PC-9 (cell line): ENCODE measurements at places on chromosomes 5 and 9. TPM values are rescaled to one million over a fixed set of nuclear protein-coding genes. Genes with fewer than 3 reads are reported as not detected.

The PCDHGA10 gene
- 0.13 and 0.15 TPM in 2 replicates for total RNA-seq

The CACFD1 gene
- 28.7 and 32.7 TPM in 2 replicates for total RNA-seq

The PCDHAC2 gene
- total RNA-seq, result 2.8 and 3.4 TPM in 2 replicates

The FBXL7 gene
- total RNA-seq, result not detected in 2 replicates

The C5orf52 gene
- total RNA-seq, result not detected in 2 replicates

GRCh38 chr5:14221732-14222131 lies 78.6 kb downstream of the TRIO start:
- DNase-seq, result no peak
- H3K27ac ChIP-seq, result no peak overlapping the region
- H3K4me3 ChIP-seq, result no peak overlapping the region
- peaks cover 21% of the 10 kb centered on the region for H3K4me1 ChIP-seq

DNA sequence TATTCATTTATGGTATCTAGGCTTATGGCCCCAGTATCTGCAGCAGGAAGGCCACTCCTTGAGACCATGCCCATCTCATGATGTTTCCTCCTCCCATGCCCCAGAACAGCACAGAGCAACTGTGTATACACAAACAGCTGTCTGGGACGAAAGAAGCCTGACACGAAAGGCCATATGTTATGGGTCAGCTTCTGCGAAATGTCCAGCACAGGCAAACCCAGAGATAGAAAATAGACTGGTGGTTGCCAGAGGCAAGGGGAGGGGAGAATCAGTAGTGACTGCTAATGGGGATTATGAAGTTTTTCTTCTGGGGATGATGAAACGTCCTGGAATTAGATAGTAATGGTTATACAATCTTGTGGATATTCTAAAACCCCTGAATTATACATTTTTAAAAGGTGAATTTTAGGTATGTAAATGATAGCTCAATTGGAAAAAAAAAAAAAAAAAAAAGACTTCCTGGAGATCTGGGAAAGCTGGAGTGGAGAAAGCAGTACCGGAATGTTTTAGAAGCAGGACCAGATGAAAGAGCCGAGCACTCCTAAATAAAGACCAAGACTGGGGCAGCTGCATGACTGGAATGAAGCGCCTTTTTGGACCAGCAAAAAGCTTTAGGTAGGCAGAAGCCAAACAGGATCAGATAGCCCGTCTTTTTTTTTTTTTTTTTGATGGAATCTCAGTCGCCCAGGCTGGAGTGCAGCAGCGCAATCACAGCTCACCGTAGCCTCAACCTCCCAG lies 29.2 kb downstream of the PCDHGC5 start:
- no peak for DNase-seq
- H3K4me1 ChIP-seq, result peaks cover 43% of the 10 kb centered on the region
- no peak overlapping the region for H3K27ac ChIP-seq

- H3K4me3 ChIP-seq, result peak overlapping the region; percentile 91
- H3K27ac ChIP-seq, result peak overlapping the region; percentile 80; the same call in 1 of the 2 replicates
- no peaks in the 10 kb centered on the region for H3K36me3 ChIP-seq
Measured at GRCh38 chr5:159263569-159263905, 447 bp downstream of the UBLCP1 start.

DNA sequence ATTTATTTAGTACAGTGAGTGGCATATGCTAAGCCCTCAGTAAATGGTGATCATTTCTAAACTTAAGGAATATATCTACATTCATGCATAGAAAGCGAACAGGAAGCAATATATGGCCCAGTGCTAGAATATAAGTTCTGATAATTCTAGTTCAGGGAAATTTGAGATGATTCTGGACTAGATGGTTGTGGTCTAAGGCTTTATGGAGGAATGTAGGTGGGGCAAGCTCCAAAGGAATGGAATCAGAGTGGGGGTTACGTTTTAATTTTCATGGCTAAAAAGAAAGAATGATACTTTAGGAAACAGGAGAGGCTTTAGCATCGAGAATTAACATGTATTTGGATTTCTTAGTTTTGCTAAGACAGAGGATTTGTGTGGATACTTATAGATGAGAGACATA lies 56.1 kb downstream of the MTREX start:
- H3K36me3 ChIP-seq, result peaks cover 25% of the 10 kb centered on the region
- no peak overlapping the region for H3K27ac ChIP-seq
- H3K27me3 ChIP-seq, result no peaks in the 10 kb centered on the region
- H3K4me1 ChIP-seq, result no peaks in the 10 kb centered on the region; the same call in 1 of the 2 replicates
- H3K4me3 ChIP-seq, result no peak overlapping the region

DNA sequence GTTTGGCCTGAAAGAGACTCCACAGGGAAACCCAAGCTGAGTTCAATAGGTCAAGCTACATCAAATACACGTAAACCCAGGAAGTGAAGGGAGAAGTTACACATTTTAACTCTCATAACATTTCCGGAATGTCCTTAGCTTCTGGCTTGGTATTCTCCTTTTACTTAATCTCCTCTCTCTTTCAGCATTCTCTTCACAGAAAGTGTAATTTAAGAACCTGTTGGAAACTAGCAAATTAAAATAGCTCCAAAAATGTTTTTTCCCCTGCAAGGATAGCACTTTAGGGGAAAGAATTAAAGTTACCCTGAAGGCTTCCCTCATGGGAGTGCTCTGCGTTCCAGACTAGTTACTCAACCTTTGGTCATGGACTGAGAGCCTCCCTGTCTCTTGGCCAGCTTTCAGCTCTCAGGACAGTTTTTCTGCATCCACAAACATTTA lies 292.7 kb upstream of the TARS1 start:
- no peaks in the 10 kb centered on the region for H3K27me3 ChIP-seq
- H3K27ac ChIP-seq, result peak overlapping the region; percentile 81
- peaks cover 31% of the 10 kb centered on the region for H3K4me1 ChIP-seq

DNA sequence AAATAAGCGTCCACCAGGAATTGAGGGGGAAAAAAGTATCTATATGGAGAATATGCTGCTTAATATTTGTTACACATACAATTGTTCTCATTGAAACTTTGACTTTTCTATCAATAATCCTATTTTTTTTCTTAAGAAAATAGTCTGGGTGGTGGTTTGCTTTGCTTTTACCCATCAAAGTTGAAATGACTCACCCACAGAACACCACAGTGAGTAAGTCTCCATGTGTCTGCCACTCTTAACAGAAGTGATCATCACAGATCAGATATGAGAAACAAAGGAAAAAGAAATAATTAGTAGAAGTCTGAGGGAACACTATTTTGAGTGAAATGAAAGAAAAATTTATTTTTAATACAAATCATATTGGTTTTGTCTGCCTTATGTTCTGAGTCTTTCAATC lies 742.8 kb downstream of the CDH9 start:
- H3K4me3 ChIP-seq, result no peak overlapping the region
- no peaks in the 10 kb centered on the region for H3K27me3 ChIP-seq
- H3K4me1 ChIP-seq, result no peaks in the 10 kb centered on the region
- no peak for DNase-seq
- H3K27ac ChIP-seq, result no peak overlapping the region

- DNase-seq, result peak; percentile 58
- no peak overlapping the region for H3K27ac ChIP-seq
- no peaks in the 10 kb centered on the region for H3K36me3 ChIP-seq
Measured at GRCh38 chr9:19925674-19926503, 137.1 kb upstream of the SLC24A2 start.

DNA sequence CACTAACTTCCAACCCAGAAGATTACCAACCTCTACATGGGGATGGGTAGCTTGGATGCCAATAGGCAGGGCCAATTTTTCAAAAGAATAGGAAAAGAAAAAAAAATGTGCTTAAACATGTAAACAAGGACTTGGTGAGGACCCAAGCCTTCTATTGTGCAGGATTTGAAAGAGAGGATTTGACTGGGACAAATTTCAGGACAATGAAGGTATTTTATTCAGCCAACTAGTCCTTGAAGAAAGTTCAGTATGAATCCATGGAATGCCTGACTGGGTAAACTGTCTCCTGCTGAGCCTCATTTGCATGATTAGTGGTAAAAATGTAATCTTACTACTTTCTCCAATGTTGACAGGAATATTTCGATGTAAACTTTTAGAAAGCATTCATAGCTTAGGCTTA lies 192.5 kb upstream of the RORB start:
- no peak overlapping the region for H3K4me3 ChIP-seq
- no peaks in the 10 kb centered on the region for H3K4me1 ChIP-seq
- DNase-seq, result no peak
- no peak overlapping the region for H3K27ac ChIP-seq

DNA sequence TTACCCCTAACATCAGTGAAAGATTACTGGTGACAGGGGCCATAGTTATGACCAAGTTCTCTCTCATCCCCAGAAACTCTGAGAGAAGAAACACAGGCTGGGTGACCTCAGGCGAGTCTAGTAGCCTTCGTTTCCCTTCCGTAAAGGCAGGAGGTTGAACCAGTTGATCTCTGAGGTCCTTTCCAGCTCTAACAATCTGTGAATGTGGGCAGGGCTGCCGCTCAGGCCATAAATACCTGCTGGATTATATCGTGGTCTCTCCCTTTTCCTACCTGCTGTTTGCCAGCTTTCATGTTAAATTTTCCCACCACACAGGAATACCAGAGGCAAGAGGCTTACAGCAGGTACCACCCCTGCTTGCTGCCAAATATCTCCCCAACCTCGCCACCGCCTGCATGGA lies 357.5 kb downstream of the SH3GL2 start:
- no peaks in the 10 kb centered on the region for H3K4me1 ChIP-seq
- H3K4me3 ChIP-seq, result no peak overlapping the region
- no peak for DNase-seq
- no peaks in the 10 kb centered on the region for H3K36me3 ChIP-seq

DNA sequence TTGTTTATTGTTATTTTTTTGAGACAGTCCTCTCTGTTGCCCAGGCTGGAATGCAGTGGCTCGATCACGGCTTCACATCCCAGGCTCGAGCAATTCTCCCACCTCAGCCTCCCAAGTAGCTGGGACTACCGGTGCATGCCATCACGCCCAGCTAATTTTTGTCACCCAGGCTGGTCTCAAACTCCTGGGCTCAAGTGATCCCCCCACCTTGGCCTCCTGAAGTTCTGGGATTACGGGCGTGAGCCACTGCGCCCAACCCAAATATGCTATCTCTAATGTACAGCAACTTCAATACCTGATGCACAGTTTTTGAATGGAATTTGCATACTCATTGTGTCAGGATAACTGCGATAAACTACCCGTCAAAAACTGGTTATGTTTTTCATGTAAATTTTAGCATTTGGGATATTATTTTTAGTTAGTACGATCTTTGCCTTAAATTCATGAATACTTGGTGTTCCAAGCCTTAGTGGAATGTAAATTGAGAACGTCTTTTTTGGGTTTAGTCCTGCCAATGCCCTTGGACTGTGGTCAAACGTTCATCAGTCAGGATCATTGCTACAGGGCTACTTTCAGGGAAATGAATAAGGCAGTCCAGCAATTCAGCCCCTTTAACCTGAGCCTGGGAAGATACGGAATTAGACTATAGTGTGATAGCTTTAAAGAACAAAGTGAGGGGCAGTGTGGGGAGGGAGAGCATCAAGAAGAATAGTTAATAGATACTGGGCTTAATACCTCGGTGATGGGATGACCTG lies 4.4 kb downstream of the UGCG start:
- DNase-seq, result no peak
- H3K36me3 ChIP-seq, result 0 out of 2 replicates have a peak, but pooled peaks cover 1% of the 10 kb centered on the region
- no peak overlapping the region for H3K27ac ChIP-seq
- H3K27me3 ChIP-seq, result no peaks in the 10 kb centered on the region
- H3K4me1 ChIP-seq, result peaks cover 45% of the 10 kb centered on the region
- peak overlapping the region; percentile 76; the same call in 1 of the 2 replicates for H3K4me3 ChIP-seq

GRCh38 chr5:116137544-116138378 lies 52.9 kb downstream of the COMMD10 start:
- H3K4me1 ChIP-seq, result no peaks in the 10 kb centered on the region
- H3K4me3 ChIP-seq, result no peak overlapping the region
- H3K27ac ChIP-seq, result no peak overlapping the region

DNA sequence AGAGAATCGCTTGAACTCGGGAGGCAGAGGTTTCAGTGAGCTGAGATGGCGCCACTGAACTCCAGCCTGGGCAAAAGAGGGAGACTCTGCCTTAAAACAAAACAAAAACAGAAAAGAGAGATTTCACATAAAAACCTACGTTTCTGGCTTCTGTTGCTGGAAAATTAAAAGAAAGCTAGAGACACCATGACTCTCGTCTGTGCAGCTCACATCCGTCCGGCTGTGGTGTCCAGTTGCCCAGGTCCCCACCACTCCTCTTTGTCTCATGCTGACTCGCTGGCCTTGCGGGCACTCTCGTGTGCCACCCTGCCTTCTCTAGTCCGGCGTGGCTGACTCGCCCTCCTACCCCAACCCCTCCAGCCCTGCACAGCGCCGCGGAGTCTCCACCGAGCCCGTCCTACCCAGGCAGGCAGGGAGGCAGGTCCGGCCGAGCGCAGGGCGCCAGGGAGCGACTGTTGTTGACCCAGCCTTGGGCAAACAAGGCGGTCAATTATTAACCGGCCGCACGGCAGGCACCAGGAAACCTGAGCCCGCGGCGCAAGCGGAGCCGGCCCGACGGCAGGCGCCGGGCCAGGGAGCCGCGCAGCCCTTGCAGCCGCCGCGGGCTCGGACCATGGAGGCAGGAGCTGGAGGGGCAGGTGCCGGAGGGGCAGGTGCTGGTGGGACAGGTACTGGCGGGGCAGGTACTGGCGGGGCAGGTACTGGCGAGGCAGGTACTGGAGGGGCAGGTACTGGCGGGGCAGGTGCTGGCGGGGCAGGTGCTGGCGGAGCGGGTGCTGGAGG lies at the start of gene PRRT1B:
PRRT1B (plus strand) TSS at position 521 of the 783 bp plus-strand sequence; CDS start at position 614, 93 bp downstream.
- H3K27ac ChIP-seq, result no peak within 1 kb of the TSS
- H3K4me3 ChIP-seq, result peak within 1 kb of the TSS; percentile 40; the same call in 1 of the 2 replicates
- no peaks in the 10 kb centered on the region for H3K36me3 ChIP-seq
- peaks cover 21% of the 10 kb centered on the region for H3K4me1 ChIP-seq
- peaks cover 60% of the 10 kb centered on the region for H3K27me3 ChIP-seq

DNA sequence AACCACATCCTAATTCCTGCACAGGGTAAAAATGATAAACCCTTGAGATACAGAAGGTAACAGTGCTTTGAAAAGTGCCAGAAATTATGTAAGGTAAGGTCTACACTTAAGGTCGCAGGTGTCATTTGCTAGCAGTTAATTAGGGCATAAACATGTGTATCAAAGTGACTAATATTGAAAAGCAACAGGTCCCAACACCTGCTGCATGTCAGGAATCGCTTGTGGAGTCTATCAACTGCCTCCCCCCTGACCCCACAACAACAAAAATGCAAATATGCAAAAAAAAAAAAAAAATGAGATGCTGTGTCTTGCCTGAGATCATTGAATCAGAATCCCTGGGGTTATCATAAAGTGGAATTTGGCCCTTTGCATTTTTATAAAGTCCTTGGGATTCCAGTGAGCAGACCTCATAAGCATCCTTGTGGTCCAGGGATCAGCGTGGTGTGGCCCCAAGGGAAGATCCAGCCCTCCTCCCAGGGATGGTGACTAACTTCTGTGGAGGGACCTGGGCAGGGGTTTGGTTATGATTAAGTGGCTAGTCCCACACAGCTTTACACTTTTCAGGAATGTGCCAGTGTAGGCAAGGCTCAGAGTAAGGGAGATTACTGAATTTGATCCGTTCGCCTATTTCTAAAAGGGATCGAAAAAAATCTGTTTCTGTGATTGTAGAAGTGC lies 92.5 kb upstream of the TNFSF8 start:
- H3K27me3 ChIP-seq, result no peaks in the 10 kb centered on the region
- DNase-seq, result no peak
- H3K36me3 ChIP-seq, result no peaks in the 10 kb centered on the region
- H3K4me1 ChIP-seq, result peaks cover 14% of the 10 kb centered on the region
- no peak overlapping the region for H3K4me3 ChIP-seq

- no peak overlapping the region for H3K4me3 ChIP-seq
- H3K4me1 ChIP-seq, result no peaks in the 10 kb centered on the region
- DNase-seq, result no peak
- H3K27me3 ChIP-seq, result peaks cover 81% of the 10 kb centered on the region
- H3K27ac ChIP-seq, result no peak overlapping the region
- no peaks in the 10 kb centered on the region for H3K36me3 ChIP-seq
Measured at GRCh38 chr5:149745-150485, 41.4 kb upstream of the LRRC14B start.
